ENCODE measurements at places on chromosomes 5 and 9.

GRCh38 chr9:126862104-126862761, 1.8 kb downstream of the ZBTB34 start:
- DNase-seq = no peak

DNA sequence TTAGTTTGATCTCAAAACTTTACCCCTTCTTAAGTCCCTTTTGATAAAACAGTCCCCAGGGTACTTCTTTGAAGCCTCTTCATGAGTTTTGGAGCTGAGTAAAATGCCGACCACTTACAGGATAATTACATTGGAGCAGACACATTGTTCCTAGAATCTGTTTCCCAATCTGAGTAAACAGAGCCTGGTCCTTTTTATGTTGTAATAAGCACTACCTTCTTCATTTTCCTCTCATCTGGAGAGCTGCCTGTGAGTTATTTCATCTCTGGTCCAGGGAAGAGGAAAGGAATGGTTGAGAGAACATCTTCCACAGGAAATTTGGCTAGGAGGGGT, 26.3 kb upstream of the GALNT10 start:
- no peak for DNase-seq

- no peak for DNase-seq
These were observed 6.5 kb downstream of the LIX1 start for GRCh38 chr5:97135868-97136267.

- DNase-seq = no peak
These were observed 18.1 kb upstream of the SSBP2 start for GRCh38 chr5:81768935-81769452.

DNA sequence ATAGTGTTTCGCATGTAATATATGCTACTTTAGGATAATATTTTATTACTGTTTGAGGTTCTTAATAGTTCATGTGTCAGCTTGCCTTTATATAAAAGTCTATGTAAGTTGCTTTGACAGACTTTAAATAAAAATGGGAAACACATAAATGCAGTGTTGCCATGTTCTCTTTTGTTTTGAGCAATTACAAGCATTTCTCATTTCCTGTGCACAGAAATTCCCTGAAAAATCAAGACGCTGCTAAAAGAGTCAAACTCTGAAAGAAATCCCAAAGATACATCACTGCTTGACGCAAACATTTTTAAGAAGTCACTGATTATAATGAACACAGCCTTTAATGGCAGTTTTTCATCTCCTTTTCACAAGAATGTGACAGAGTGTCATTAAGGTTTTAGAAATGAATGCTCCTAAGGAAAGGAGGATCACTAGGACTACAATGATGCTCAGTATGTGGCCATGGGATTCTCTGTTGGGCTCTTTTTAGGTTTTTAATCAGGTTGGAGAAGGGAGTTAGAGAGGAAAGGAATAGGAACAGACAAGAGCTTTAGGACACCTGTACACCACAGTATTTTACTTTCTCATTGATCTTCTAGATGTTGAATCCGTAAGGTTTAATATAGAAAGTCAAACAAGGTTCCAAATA, 29.4 kb downstream of the ZCCHC7 start:
- no peak for DNase-seq

- DNase-seq = no peak
These were observed 304.0 kb downstream of the TLR4 start for GRCh38 chr9:118008246-118008645.

DNA sequence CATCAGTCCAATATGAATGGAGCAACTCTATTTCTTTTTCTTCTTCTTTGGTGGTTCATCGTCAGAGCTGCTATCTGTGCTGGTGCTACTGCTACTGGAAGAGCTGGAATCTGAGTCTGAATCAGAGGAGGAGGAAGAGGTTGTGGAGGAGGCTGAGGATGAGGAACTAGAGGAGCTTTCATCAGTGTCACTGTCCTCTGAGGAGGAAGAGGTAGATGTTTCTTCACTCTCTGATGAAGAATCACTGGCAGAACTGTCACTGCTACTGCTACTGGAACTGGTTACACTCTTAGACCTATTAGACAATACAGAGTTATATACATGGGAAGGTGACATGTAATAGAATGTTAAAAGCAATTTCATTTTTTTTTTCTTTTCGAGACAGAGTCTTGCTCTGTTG, 27.8 kb downstream of the ZCCHC10 start:
- no peak for DNase-seq

DNA sequence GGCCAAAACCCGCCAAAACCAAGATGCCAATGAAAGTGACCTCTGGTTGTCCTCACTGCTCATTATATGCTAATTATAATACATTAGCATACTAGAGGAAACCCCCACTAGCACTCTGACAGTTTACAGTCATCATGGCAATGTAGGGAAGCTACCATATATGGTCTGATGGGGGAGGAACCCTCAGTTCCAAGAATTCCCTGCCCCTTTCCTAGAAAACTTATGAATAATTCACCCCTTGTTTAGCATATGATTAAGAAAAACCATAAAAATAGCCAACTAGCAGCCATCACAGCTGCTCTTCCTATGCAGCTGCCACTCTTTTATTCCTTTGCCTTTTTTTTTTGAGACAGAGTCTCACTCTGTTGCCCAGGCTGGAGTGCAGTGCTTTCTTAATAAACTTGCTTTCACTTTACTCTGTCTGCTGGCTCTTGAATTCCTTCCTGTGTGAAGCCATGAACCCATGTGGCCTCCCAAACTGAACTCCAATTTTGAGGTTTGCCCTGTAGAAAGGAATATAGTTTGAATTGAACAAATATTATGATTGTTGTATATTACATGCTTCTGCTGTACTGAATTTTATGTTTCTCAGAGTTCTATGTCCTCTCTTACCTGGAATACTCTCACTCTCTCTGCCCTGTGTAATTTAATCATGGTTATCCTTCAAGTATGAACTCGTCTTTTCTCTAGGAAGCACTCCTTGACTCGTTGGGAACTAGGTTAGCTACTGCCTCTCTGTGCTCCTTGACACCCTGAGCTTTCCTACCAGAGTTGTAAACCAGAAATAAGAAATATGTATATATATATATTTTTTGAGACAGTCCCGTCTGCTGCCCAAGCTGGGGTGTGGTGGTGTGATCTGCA, 59.8 kb downstream of the KIAA1958 start:
- DNase-seq = no peak

GRCh38 chr5:135233477-135233876, 165.6 kb downstream of the MACROH2A1 start:
- DNase-seq = no peak

GRCh38 chr5:151480384-151481293, 33.2 kb downstream of the SLC36A1 start:
- no peak for DNase-seq

DNA sequence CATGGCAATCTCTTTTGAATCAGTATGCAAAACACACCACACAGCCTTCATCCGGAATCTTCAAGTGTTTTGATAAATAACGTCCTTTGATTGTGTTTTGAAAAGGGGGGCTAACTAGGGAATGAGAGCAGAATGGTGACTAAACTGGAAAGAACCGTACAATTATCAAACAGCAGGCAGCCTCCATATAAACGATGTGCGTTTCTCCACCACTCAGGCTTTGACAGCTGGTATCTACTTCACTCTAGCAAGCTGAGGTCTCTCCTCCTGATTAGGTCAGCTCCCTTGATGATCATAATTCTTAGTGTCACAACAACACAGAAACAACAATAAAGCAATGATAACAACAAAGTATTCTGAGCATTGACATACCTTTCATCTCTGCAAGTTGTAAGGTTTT, 465.9 kb downstream of the TUSC1 start:
- no peak for DNase-seq

GRCh38 chr5:177595026-177595585, 3.1 kb downstream of the TMED9 start:
- DNase-seq = no peak

DNA sequence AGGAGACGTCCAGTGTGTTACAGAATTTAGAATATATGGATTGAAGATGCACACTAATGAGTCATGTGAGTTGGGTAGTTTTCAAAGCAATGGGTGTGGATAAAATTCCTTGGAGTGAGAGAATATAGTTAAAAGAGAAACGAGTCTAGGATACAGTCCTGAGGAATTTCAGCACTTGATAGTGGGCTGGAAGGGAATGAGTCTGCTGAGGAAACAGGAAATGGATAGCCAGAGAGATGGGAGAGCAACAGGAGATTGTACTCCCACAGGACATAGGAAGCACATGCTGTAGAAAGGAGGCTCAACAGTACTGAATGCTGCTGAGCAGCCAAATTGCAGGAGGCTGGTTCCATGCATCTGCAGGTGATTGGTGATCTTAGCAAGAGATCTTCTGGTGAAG, 68.1 kb downstream of the FBN2 start:
- no peak for DNase-seq

DNA sequence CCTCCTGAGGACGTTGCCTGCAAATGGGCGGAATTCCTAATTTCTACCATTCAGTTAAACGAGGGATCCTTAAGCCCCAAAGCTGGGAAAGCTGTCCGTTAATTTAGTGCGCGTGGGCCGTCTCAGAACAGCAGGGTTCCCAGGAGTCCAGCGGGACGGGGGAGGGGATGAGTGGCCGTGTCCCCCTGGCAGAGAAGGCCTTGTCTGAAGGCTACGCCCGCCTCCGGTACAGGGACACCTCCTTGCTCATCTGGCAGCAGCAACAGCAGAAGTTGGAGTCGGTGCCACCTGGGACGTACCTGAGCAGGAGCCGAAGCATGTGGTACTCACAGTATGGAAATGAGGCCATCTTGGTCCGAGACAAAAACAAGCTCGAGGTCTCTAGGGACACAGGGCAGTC, 1.3 kb downstream of the BRD3OS start:
- no peak for DNase-seq

DNA sequence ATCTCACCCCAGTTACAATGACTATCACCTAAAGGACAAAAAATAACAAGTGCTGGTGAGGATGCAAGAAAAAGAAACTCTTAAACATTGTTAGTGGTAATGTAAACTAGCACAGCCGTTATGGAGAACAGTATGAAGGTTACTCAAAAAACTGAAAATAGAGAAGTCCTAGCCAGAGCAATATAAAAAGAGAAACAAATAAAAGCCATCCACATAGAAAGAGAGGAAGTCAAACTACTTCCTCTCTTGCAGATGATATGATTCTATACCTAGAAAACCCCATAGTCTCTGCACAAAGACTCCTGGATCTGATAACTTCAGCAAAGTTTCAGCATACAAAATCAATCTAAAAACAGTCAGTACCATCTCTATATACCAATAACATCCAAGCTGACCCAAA, 221.5 kb upstream of the FAM174A start:
- DNase-seq = no peak

GRCh38 chr5:62593331-62593730, 14.7 kb downstream of the LRRC70 start:
- DNase-seq = no peak

GRCh38 chr5:170701334-170701733, 82.2 kb upstream of the GABRP start:
- no peak for DNase-seq

DNA sequence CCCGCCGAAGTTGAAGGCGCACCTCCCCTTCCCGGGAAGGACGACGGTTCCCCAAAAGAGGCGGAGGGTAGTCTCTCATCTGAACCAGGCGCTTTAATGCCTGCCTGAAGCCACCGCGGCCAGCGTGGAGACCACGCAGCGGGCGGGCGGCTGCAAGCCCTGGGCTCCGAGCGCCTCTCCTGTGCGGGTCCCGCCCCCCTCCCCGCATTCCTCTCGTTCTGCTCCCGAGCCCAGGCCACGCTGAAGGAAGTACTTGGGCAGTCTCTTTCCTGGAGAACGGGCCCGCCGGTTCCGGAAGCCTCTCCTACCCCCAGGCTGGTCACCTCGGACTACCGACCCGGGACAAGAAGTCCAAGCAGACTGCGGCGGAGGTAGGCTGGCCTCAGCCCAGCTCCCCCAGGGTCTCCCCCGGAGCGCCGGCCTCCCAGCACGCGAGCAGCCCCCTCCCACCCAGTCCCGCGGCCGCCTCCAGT, 571 bp downstream of the PPIC start:
- DNase-seq = no peak

GRCh38 chr5:112289465-112289864, 129.6 kb downstream of the EPB41L4A start:
- DNase-seq = no peak

GRCh38 chr9:122158202-122158601, 1.4 kb downstream of the NDUFA8 start:
- no peak for DNase-seq

DNA sequence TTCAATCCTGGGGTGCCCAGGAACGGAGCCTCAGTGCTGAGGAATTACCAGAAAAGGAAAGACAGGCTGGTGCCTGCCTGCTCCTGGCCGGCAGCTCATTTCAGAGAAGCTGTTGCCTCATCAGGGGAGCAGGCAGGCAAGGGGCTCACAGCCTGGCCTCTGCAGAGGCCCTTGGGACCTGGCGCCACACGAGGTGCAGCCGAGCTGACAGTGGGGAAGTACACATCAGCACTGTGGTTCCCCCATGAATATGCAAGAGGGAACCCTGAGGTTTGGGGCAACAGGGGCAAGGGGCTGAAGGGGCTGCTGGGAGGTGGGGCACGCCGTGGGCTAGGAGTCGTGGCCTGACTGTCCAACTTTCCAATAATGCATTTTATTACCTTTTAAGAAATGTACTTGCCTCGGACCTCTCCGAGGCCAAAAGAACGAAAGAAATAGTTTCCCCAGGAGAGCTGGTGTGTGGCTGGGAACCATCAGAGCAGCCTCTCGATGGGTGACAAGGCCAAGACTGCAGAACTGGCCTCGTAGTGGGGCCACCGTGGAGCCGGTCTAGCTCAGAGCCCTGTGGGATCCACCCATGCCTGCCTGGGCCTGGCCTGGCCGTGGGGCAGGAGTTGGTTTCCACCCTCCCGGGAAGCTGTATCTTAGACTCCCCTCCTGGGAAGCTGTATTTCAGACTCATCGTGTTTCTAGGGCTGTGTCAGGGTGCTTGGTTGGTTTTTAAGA, 198.6 kb downstream of the PAX5 start:
- no peak for DNase-seq

DNA sequence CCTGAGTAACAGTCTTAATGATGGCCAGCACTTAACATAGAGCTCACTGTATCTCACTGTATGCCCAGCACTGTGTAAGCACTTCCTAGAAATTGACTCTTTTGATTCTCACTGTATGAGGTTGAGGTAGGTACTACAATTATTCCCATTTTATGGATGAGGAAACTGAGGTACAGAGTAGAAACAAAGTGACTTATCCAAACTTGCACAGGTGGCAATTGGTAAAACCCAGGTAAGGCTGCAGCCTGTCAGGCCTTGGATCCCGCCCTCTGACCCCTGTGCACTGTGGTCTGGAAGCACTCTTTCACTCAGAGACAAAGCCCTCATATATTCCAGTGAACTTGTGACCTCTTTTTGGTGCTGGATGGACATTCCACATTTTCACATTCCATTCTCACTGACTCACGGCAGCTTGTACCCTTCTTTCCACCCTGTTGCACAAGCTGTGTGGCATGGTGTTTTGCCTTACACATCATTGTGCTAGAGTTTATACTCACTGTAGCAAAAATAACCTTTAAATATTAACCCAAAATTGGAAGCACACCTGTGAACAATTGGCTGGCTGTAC, 21.7 kb downstream of the ANKRD55 start:
- DNase-seq = no peak

DNA sequence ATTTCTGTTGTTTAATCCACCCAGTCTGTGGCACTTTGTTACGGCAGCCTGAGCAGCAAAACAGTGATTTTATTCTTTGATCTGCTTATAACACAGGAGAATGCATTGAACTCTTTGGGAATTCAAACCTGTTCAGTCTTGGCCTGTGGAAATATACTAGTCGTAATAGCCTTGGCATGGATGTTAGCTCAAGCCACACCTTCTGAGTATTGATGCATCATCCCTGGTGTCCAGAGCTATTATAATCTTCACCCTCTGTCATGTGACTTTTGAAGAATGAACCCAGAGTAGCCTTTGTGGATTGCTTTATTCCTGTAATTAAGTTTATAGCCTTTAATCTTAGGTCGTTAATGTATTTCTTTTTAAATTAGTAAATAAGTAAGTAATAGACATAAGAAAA, 50.8 kb upstream of the TEX48 start:
- no peak for DNase-seq
